ENCODE measurements at places on chromosomes 1 and 21.

- DNase-seq = no peak
Measured at GRCh38 chr1:8201331-8201861, 116.5 kb upstream of the SLC45A1 start.

GRCh38 chr1:63486629-63487028, 36.4 kb downstream of the ITGB3BP start:
- no peak for DNase-seq

DNA sequence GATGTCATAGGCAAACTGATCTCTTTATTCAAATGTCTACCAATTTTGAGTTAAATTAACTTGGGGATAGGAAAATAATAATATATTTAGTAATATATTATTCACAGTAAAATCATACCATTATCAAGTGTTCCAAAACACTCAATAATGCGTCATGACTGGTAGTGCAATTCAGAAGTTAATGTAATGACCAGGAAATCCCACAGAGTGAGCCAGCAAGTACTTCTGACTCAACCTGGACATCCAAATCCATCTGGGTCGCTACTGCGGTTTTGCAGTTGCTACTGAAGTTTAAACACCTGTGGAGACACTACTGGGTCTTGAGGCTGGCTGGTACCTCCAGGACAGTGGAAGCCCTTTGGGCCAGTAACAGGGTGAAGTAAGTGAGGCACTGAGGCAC, 44.8 kb downstream of the DPYD start:
- peak; percentile 45 for DNase-seq

GRCh38 chr1:245383396-245384330, 228.9 kb downstream of the KIF26B start:
- DNase-seq = no peak

- DNase-seq = no peak
Measured at GRCh38 chr1:225354906-225355305, 72.9 kb downstream of the LBR start.

DNA sequence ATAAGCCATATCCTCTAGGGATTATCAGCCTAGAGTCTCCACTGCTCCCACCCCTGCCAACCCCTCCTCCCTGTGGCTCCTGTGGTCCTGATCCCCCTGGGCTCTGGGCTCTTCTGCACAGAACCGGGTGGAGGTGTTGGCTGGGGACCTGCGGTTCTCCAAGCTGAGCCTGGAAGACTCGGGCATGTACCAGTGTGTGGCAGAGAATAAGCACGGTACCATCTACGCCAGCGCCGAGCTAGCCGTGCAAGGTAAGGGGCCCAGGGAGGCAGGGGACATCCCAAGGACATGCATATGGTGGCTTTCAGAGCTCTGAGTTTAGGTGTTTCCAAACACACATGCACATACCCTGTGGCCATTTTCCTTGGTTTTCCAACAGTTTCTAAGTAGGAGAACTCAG, 19.3 kb downstream of the CNTN2 start:
- no peak for DNase-seq

DNA sequence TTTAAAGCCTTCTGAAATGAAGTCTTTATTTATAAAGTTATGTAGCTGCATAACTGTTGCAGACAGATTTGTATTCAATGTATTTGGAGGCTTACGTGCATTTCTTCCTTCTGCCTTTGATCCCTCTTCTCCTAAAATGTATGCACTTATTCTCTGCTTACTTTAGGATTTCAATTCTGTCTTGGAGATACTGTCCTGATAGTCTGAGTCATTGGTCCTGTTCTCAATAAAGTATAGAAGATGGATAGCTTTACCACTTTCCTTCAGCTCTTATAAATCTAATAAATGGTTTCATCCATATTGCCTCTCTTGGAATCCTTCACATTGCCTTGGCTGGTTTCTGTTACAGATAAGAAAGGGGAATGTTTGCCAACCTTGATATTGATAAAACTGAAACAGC, 430.1 kb upstream of the CAMK1G start:
- no peak for DNase-seq

DNA sequence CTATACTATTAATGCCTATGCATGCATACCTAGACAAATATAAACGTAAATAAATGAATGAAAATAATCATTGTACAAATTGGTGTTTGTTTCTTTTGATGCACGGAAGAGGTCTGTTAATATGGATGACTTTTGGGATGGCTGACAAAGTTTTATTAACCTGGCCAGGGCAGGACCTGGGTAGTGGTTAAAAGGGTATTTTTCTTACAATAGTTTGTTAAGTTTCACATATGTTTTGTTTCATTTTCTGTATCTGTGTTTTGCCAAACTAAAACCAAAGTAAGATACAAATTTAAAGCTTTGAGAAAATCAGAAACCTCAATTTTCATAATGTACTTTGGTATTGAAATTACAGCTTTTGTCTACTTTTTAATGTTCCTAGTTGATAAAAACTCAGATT, 222.7 kb upstream of the OLFM3 start:
- DNase-seq = no peak

- peak; percentile 62 for DNase-seq
Measured at GRCh38 chr1:237851210-237851845, 39.4 kb downstream of the ZP4 start.

DNA sequence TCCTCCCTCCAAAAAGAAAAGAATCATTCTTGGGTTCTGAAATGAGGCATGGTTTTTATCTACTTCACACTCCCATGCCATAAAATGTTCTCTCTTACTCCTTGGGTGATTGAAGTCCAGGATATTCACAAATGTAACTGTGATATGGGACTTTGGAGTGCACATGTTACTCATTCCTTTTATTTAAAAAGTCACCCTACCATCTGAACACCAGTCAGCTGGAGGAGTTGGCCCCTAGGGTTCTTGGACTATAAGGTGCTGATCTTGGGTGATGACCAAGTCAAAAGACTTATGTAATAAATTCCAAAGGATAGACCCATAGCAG, 128.4 kb downstream of the CLIC6 start:
- no peak for DNase-seq

DNA sequence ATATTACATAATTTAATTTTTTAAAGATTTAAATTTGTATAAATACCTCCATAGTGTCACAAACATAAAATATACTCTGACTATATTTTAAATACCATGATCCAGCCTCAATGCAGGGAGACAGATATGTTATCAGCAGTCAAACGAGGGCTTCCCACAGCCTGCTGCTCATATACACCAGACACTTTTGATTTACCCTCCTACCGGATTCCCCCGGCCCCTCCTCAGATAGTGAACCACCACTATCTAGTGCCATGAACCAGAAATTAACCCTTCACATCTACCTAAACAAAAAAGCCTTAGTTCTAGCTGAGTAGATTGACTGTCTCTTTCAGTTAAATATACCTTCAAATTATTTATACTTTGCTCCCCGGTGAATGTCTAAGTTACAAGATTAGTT, 52.4 kb upstream of the C1orf53 start:
- DNase-seq = no peak

GRCh38 chr1:160081261-160081936, at the start of gene KCNJ9:
TSS of gene KCNJ9 (plus strand) at chr1:160081538. CDS start at chr1:160084031, 2,493 bp downstream.
- no peak for DNase-seq

DNA sequence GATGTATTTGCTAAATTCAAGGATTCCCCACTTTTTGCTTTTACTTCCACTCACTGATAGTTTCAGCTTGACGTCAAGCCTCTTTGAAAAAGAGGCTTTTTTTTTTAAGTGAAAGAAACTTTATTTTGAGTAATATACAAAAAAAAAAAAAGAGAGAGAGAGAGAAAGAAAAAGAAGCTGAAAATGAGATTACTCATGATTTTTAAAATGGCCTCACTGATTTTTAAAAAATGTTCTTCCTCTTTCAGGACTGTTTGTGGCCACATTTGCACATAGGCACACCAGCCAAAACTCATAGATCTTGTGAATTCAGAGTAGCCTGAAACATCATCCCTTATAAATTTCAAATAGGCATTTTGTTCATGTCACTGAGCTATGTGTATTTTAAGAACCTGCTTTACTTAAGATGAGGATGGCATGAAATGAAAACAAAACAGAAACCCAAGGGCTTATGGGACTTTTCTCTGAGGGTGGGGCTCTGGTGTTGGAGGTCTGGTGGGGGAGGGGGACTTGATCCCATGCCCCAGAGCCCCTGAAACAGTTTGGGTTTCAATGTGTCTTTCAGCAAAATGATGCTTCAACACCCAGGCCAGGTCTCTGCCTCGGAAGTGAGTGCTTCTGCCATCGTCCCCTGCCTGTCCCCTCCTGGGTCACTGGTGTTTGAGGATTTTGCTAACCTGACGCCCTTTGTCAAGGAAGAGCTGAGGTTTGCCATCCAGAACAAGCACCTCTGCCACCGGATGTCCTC, 6.1 kb downstream of the ATF3 start:
- DNase-seq = no peak

GRCh38 chr1:57796616-57797015, 372.8 kb upstream of the DAB1 start:
- DNase-seq = peak; percentile 76

- DNase-seq = no peak
Measured at GRCh38 chr1:110682898-110683297, 8.2 kb upstream of the KCNA3 start.
